ENCODE measurements at places on chromosomes 4 and X. TPM values are rescaled to one million over a fixed set of nuclear protein-coding genes. Genes with fewer than 3 reads are reported as not detected.

The RIBC1 gene
- total RNA-seq, result 1.8 TPM

The RAB41 gene
- not detected for total RNA-seq

The MAGEB10 gene
- total RNA-seq, result not detected

The TMEM35A gene
- total RNA-seq, result 18.5 TPM

The MAGEA1 gene
- not detected for total RNA-seq

The CXCL1 gene
- 4.8 TPM for total RNA-seq

The CLOCK gene
- total RNA-seq, result 26.1 TPM

The MAGEA2 gene
- not detected for total RNA-seq

The IGSF1 gene
- 9.3 TPM for total RNA-seq

The TEC gene
- total RNA-seq, result 2.6 TPM

The FRMPD3 gene
- 6.7 TPM for total RNA-seq

The GAGE2A gene
- total RNA-seq, result not detected

The EDA gene
- total RNA-seq, result 6.5 TPM

The PPID gene
- 29.4 TPM for total RNA-seq

The PAGE1 gene
- total RNA-seq, result not detected

The ITGB1BP2 gene
- total RNA-seq, result 1.5 TPM

The RP2 gene
- 12.5 TPM for total RNA-seq

The AMTN gene
- total RNA-seq, result not detected

The GAGE12H gene
- not detected for total RNA-seq

The MAGEC1 gene
- total RNA-seq, result not detected

The PARM1 gene
- total RNA-seq, result 31.2 TPM

The CENPVL2 gene
- total RNA-seq, result 0.83 TPM

The KIT gene
- total RNA-seq, result 18.2 TPM

The PFKFB1 gene
- 0.20 TPM for total RNA-seq

The GAR1 gene
- total RNA-seq, result 5.8 TPM

The CXorf49 gene
- total RNA-seq, result not detected

The PASD1 gene
- not detected for total RNA-seq

The NUDT11 gene
- total RNA-seq, result 14.9 TPM

The BGN gene
- 40.2 TPM for total RNA-seq

The SOWAHB gene
- total RNA-seq, result 1.5 TPM

The L1CAM gene
- total RNA-seq, result 26.3 TPM

The PAK3 gene
- total RNA-seq, result 30.5 TPM

The FMR1NB gene
- total RNA-seq, result not detected

The GLRA3 gene
- total RNA-seq, result 41.1 TPM

The DRP2 gene
- total RNA-seq, result 9.8 TPM

The SYN1 gene
- total RNA-seq, result 37.2 TPM

The UGT2B10 gene
- not detected for total RNA-seq

The LRP2BP gene
- total RNA-seq, result 9.2 TPM

The DCAF4L1 gene
- total RNA-seq, result 0.20 TPM

The SH3RF1 gene
- total RNA-seq, result 14.7 TPM

The CXCL11 gene
- total RNA-seq, result not detected

The CHRNA9 gene
- total RNA-seq, result 0.10 TPM

The NFXL1 gene
- total RNA-seq, result 13.3 TPM

The TMSB15B gene
- total RNA-seq, result 20.1 TPM

The DGAT2L6 gene
- not detected for total RNA-seq

The FGF5 gene
- 0.11 TPM for total RNA-seq

The NXF2 gene
- total RNA-seq, result 0.22 TPM

The GSX2 gene
- total RNA-seq, result 0.20 TPM

The PWWP3B gene
- total RNA-seq, result 3.7 TPM

The EPHA5 gene
- 14.1 TPM for total RNA-seq

The GK gene
- total RNA-seq, result 14.5 TPM

The NBDY gene
- 17.2 TPM for total RNA-seq
